Epithelial cell of prostate (primary cell): ENCODE measurements at places on chromosomes 2 and 18.
A peak's percentile ranks its signal among the peaks of the same experiment; 100 is the strongest.

- no peak for DNase-seq
Observed at GRCh38 chr2:177721087-177721486, 328.5 kb downstream of the AGPS start.

DNA sequence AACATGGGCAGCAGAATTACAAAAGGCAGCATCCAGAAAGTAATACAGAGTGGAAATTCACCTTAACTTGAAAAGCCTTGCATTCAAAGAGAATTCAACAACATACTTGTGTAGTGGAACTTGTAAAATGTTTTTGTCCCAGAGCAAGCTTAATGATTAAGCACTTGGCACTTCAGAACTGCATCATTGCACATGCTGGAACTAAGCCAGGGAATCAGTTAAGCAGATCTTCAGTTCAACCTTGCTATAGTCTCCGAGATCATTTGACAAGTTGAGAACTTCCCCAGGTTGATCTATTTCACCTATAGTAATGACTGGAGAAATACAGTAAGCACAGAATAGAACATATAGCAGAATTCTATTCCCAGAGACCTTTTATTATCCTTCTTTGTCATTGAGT lies 1337.2 kb upstream of the NXPH2 start:
- DNase-seq: no peak

DNA sequence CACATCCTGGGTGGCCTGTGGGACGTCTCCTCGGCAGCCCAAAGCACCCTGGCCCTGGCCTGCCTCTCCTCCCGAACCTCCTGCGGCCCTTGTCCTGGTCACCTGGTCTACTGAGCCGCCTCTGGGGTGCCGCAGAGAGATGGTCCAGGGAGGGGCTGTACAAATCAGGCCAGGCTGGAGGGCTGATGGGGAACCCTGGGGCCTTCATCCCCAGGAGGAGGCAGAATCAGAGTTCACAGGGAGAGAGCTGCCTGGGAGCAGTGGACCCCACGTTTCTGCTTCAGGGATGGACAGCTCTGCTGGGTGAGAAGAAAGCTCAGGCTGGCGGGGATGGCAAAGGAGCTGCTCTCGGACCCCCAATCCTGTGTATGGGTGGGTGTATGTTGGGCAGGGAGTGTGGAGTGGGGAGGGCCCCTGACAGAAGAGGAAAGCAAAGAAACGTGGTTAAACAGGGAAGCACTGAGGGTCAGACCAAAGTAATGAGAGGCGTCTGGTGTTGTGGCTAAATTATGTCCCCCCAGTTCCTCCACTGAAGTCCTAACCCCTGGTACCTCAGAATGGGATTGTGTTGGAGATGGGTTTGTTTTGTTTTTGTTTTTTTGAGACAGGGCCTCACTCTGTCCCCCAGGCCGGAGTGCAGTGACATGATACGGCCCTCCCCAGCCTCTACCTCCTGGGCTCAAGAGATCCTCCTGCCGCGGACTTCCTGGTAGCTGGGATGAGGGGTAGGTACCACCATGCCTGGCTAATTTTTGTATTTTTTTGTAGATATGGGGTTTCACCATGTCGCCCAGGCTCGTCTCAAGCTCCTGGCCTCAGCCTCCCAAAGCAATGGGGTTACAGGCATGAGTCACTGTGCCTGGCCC lies 73.4 kb upstream of the SMAD7 start:
- DNase-seq: no peak

DNA sequence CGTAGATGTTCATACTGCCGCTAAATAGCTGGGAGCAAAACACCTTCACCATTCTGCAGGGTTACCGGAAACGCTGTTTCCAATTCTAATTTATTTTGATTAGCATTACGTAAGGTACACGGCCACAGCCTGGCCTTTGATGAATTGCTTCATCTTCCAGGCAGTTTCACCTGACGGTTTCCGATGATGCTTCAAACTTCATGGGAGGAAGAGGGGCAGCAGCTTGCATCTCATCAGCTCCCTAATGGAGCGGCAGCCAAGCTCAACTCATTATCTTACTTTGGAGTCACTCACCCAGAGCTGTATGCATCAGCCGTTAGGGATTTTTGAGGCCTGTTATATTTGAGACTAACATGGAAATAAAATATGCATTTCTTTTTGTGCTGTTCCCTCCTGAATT lies 54.8 kb downstream of the TMEM18 start:
- no peak for DNase-seq

- no peak for DNase-seq
Observed at GRCh38 chr2:61604433-61604832, 66.3 kb upstream of the XPO1 start.

GRCh38 chr2:65366595-65367125 lies 65.7 kb downstream of the SPRED2 start:
- peak; percentile 95 for DNase-seq

GRCh38 chr2:123826729-123827271 lies 198.3 kb upstream of the CNTNAP5 start:
- DNase-seq: no peak
